ENCODE measurements at places on chromosomes 12 and 14.

- DNase-seq, result no peak
Observed at GRCh38 chr12:113698510-113698858, 226.8 kb upstream of the LHX5 start.

DNA sequence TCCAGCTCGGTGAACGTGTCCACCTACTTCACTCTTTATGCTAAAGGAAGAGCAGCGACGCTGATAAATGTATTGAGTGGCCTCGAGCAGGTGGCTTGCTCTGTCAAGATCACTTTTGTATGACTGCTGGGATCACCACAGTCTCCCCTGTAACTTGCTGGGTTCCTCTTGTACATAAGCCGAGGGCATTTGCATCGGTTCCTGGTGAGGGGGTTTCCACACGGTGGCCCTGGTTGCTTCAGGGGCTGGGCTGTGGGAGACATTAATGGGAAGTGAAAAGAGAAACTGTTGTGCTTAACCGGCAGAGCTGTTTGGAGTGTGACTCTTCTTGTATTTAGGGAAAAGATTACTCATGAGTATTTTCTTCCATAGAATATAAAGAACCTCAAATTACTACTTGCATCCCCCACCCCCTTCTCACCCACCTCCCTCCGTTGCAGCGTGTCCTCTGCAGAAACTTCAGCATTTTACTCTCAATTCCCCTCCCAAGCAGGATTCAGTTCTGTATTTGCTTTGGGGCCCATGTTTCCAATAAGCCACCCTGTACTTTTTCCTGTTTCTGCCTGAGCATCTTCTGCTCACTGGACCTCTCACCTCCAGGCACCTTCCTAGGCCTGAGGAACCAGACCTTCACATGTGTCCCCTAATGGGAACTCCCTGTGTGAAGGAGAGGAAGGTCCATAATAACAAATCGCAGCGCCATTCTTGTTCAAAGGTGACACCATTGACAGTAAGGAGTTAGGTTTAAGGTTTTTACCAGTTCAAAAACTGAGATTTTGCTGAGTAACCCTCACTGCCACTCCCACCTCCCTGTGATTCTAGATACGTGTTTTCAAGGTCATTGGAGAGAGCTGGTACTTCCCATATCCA lies 187.0 kb downstream of the ETV6 start:
- DNase-seq, result peak; percentile 82

DNA sequence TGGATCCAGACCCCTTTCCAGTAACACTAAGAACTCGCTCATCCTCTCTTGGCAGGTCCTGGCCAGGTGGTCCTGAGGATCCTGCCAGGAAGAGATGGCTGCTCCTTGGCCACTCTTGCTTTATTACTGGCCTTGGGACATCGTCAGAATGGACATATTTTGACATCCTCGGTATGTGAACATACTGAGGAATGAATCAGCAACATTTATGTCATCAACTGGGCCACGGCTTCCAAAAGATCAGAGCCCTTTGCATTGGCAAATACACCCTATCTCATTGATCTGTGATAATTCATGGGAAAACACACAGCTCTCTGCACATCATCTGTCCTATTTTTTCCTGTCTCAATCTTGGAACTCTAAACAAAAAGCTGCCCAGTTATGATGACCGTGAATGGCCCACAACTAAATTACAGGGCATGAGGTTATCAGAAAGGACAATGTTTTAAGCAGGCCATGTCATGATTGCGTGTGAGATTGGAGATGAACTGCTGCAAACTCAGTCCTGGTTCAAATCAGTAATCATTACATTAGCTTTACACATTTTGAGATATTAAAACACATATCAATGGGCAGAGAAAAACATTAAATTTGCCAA lies 1325.8 kb downstream of the AACS start:
- DNase-seq, result no peak

- no peak for DNase-seq
Observed at GRCh38 chr12:105231396-105231795, 4.6 kb downstream of the APPL2 start.

DNA sequence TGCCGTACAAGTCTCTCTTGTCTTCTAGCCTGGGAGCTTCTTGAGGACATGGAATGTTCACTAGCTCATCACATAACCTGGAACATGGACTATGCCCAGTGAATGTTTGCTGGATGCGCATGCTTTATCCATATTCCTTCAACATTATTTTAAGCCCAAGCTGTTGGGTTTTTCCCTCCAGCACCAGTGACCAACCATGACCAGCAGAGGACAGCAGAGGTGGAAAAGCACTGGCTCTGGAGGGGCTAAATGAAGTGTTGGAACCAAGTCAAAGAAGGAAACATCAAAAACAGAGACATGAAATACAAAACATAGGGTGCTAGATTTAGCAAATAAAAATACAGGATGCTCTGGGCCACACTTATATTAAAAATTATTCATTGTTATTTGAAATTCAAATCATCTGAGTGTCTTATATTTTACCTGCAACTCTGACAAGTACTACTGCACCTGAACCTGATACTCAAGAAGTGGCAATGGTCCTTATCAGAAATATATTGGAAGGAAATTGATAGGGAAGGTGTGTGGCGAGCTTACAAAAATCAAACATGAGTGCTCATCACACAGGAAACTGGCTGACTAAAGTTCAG lies 23.1 kb upstream of the HELB start:
- DNase-seq, result peak; percentile 63

DNA sequence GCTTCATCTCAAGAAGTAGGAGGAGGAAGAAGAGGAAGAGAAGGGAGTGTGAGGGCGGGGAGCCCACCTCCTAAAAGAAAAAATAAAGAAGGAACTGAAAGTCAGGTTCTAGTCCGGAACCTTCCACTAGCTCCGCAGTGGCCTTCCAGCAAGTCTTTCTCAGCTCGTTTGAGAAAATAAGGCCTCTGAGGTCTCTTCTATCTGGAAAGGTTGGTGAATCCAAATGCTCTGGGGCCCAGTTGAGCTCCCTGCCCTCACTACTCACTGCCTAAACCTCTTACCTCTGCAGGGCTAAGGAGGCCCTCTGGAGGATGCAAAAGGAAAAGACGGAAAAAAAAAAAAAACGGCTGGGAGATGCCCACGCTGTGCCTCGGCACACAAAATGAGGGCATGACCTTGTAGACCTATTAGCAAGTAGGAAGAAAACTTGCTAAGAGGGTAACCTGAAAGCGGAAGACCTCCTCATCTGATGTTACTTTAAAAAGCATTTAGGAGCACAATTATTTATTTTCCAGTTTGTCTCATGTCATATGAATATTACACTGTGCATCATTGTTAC lies 35.9 kb downstream of the FBLN5 start:
- DNase-seq, result peak; percentile 58

GRCh38 chr12:92340441-92341064 lies 194.9 kb upstream of the BTG1 start:
- no peak for DNase-seq

DNA sequence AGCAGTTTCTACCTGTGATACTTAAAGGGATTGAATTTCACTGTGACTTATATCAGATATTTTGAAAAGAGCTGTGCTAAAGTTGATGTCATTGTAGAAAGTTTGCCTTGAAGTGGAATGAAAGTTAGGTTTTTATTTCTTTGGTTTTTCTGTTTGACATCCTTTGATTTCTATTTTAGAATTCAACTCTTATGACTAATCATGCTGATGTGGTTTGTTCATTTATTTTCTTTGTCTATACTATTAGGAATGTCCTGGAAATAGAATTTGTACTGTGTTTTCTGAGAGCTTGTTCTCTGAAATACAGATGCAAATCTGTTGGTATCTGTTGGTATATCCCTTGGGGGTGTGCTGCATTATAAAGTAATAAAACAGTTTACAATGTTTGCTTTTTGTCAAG lies 3.3 kb downstream of the CNOT2 start:
- no peak for DNase-seq

GRCh38 chr12:75011120-75011519 lies 198.5 kb downstream of the KCNC2 start:
- no peak for DNase-seq

- no peak for DNase-seq
Observed at GRCh38 chr12:52246720-52247621, 13.9 kb downstream of the KRT7 start.

GRCh38 chr12:5856692-5857091 lies 88.4 kb downstream of the ANO2 start:
- no peak for DNase-seq

DNA sequence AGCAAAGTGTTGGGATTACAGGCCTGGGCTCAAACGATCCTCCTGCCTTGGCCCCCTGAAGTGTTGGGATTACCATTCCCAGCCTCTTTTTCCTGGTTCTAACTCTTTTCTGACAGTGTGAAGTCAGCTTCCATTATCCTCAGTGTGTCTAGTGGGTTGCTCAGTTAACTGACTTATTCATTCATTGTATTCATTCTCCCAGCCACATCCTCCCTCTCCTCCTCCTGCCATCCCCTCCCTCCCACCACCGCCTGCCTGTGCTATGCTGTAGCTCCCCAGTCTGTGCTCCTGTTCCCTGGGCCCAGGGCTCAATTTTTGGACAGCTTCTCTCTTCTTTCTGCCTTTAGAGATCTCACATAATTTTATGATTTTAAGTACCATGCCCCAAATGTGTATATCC lies 19.4 kb downstream of the ATP6V0A2 start:
- no peak for DNase-seq

DNA sequence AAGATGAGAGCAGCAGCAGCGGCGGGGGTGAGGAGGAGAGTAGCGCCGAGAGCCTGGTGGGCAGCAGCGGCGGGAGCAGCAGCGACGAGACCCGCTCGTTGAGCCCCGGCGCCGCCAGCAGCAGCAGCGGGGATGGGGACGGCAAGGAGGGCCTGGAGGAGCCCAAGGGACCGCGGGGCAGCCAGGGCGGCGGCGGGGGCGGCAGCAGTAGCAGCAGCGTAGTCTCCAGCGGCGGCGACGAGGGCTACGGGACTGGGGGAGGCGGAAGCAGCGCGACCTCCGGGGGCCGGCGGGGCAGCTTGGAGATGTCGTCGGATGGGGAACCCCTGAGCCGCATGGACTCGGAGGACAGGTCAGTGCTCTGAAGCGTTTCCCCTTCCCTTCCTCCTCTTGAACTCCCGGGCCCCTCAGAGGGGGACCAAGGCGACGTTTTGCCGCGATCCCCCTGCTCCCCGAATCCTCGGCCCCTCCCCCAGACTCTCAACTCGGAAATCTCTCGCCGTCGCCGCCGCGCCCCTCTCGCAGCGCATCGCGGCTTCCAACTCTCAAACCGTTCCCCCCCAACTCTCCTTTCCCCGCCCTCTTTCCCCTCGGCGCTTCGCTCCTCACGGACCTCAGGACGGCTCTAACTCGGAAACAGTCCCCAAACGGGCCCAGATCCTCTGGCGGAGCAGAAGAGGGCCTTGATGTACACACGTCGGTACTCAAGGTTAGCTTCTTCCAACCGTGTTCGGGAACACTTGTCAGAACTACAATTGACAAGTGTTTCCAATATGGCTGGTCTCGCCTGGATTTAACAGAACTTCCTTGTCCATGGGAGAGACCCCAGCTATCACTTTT lies 947 bp downstream of the AEBP2 start:
- DNase-seq, result peak; percentile 66

DNA sequence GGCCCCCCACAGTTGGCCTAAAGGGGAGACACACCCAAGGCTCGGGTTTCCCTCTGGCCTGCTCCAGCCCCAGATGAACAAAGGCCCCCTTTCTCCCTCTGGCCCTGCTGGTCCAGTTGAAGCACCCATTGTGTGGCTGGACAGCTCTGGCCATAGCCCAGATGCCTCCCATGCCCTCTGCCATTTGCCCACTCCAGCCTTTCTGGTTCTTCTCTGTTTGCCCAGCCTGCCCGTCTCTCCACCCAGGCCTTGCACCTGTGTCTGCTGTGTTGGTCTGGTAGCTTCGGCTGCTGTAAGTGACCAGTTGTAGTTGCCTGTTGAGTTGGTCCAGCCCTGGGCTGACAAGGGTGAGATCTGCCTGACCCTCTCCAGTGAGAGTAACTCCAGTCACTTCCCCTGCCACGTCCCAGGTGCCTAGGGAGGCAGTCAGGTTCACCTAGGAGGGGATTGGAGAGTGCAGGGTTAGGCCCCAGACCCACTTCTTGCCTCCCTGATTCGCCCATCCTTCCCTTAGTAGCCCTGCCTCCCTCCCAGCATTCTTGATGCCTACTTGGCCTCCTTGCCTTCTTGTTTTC lies 3.0 kb downstream of the B4GALNT1 start:
- no peak for DNase-seq

GRCh38 chr14:95647926-95648325 lies 38.3 kb upstream of the TCL1B start:
- no peak for DNase-seq

DNA sequence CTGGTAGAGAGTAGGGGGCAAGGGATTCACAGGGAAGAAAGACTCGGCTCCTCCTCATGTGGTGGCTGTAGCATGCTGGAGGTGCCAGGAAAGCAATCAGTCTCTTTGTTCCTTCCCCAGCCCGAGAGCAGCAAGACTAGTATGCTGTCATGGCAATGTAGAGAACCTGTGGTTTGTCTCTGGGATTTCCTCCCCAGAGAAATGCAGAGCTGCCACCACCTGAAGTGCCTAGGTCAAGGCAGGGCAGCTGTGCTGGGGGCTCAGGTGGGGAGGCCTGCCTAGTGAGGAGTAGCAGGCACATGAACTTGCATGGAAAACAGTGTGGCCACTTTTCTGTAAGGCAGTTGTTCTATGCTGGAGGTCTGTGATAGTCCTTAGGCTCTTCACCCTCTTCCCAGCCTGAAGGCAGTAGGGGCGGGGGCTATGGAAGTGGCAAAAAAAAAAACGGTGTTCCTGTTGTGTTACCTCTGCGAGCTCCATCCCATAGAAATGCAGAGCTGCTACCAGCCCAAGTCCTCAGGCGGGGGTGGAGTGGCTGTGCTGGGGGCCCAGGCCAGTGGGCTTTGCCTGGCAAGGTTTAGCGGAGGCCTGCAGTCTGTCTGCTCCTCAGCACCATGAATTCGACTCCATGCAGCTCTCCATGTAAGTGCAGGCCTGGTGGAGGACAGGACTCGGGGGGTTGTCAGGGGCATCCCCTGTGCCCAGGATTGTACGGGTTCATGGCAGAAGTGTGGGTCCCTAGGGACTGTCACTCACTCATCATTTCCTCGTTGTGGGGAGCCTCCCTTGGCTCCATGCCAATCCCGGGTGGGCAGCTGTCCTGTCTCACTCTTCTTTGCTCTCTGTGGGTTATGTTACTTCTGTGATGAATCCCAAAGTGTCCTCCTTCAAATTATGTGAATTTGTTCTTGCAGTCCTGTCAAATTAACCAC lies 4.1 kb upstream of the CLEC4D start:
- DNase-seq, result no peak

GRCh38 chr14:29102996-29103395 lies 336.4 kb downstream of the FOXG1 start:
- no peak for DNase-seq

DNA sequence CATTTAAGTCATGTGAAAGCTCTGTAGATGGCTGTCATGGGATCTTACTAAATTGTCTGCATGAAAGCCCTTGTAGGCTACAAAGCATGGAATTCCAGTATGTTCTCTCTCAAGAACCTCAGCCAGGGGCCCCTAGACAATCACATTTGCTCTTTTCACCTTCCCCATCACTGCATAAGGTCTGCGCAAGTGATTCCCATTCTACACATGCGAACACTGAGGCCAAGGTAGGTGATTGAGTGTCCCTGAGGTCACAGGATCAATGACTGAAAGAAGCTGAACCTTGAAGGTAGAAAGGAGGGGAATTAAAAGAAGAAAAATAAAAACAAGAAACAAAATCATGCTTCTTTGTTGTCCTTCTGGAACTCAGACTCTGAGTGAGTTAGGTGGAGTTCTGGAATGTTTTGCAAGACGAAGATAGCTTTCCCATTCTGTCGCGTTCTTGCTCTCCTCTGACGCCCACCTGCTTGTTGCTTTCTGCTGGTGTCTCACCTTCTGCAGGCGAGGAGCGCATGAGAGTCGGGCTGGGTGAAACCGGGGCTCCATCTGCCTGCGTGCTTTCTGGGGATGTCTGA lies 79.9 kb downstream of the SPRING1 start:
- no peak for DNase-seq

- no peak for DNase-seq
Observed at GRCh38 chr14:24246765-24247212, 4.4 kb upstream of the TINF2 start.

Data from CD4-positive, alpha-beta T cell treated with Interleukin-1 beta for 1 hour (primary cell).